Caco-2 (cell line): ENCODE measurements at places on chromosomes 6 and 20.

DNA sequence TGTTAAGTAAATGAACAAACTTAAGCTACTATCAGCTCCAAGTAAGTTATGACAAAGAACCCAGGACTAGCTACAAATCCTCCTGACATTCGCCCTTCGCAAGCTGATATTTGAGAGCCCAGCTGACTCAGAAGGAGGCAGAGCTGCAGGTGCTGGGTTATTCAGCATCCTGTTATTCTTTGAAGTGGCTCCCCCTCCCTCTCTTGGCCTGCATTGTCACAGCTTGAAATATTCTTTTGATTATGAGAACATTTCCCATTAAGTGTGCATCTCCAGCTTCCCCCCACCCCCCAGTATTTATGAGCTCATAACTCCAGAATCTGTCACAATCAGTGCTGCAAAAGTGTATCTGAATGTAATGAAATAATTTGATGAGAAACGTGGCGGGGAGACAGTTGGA lies 78.8 kb upstream of the RALY start:
- DNase-seq, result no peak

DNA sequence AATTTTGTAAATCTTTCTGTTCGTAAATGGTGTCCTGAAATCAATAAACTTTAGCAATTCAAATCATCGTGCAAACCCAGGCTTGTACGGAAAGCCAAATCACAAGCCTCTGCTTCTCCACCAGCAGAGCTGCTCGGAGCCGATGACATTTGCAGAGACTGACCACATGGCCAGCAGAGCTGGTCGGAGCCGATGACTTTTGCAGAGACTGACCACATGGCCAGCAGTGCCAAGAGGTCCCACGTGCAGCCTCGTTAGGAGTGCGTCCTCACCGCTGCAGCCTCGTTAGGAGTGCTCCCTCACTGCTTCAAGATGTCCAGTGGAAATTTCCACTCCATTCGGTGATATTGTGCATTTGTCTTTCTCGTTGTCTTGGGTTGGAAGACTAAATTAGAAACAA lies 28.5 kb downstream of the SMOC2 start:
- no peak for DNase-seq

DNA sequence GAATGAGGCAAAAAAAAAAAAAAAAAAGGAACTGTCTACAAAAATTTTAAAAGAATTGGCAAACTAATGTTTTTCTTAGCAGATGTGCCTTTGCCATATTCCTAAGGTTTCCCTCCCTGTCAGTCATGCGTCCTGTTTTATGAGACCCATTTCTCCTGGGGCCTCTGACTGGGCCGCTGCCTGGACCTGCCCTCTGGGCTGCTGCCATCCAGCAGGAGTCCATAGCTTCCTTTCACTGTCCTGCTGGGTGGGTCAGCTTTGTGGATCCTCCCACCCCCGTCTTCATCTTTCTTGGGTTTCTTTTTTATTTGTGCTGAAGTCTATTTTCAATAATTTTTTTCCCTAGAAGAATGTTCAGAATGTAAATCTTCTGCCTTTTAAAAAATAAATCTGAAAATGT lies 110.8 kb upstream of the SCP2D1 start:
- no peak for DNase-seq

DNA sequence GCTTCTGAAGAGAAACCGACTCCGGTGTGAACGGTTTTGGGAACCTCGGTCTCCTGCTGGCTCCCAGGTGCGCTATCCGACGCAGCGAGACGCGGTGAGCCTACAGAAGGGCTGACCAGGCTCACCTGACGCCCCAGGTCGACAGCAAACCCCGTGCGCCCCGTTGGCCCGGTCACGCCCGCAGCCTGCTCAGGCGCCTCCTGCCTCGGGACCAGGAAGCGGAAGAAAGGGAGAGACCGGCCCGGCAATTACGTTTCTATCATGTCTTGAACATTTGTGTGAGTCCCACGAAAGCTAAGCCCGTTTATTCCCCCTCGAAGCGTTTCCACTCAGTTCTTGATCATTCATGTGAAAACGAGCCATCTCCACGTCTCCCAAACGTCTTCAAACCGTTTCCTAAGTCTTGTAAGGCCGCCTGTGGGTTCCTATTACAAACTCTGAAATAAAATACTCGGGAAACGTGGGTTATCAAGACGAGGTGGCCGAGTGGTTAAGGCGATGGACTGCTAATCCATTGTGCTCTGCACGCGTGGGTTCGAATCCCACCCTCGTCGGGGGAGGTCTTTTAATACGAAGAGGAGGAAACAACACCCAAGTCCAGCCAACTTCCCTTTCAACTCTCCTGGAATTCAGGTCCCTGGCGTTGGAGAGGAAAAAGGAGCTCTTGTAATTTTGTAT lies 150.5 kb upstream of the PRSS16 start:
- peak; percentile 78 for DNase-seq

- DNase-seq, result no peak
Observed at GRCh38 chr20:35091816-35092523, 637 bp downstream of the TRPC4AP start.

- DNase-seq, result no peak
Observed at GRCh38 chr6:54813892-54814291, 32.7 kb upstream of the FAM83B start.

DNA sequence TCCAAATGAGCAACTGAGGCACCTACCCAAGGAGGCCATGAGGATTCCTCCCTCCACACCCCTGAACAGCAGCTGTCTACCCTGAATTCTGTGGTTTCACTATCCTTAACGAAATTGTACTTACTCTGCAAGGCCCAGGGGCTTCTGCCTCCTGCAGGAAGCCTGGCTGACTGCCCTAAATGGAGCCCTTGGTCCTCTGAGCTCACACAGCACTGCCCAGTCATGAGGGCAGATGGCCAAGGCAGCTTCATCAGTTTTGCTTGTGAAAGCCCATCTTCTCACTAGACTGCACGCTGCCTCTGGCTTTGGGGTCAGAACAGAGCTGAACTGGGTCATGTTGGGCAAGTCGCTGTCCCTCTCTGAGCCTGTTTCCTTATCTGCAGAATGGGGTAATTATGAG lies 26.4 kb upstream of the SIRPA start:
- DNase-seq, result no peak

GRCh38 chr6:54003316-54003715 lies 107.9 kb upstream of the MLIP start:
- DNase-seq, result peak; percentile 31

DNA sequence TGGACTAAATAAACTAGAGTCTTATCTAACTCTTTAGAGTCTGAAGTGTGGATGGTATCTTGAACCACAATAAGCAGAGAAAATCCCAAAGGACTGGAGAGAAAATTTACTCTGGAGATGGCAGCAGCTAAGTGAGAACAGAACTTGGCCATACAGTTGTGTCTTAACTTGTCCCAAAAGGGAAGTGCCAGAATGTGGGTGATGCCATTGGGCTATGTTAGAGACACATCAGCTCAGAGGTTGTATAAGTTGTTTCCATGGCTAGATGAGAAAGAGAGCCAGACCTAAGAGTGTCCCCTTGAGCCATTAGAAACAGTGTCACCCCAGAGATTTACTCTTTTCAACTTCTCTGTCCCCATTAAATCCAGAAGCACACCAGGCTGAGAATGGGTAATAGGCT lies 36.2 kb downstream of the FOXO3 start:
- no peak for DNase-seq

GRCh38 chr6:72626126-72626525 lies 4.3 kb downstream of the KCNQ5 start:
- no peak for DNase-seq

DNA sequence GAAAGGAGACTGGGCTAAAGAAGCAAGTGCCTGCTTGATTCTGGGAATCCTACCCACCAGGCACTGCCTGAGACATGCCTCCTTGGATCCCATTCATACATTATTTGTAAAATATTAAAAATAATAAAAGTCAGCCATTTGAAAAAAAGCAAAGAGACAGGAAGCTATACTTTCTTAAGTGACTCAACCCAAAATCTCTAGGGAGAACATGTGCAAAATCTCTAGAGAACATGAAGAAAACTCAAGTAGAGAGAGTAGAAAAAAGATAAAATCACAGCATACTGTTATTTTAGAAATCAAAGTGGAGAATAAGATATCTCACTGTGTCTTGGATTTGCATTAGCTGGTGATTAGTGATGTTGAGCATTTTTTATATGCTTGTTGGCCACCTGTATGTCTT lies 197.2 kb upstream of the GGTLC1 start:
- DNase-seq, result no peak

DNA sequence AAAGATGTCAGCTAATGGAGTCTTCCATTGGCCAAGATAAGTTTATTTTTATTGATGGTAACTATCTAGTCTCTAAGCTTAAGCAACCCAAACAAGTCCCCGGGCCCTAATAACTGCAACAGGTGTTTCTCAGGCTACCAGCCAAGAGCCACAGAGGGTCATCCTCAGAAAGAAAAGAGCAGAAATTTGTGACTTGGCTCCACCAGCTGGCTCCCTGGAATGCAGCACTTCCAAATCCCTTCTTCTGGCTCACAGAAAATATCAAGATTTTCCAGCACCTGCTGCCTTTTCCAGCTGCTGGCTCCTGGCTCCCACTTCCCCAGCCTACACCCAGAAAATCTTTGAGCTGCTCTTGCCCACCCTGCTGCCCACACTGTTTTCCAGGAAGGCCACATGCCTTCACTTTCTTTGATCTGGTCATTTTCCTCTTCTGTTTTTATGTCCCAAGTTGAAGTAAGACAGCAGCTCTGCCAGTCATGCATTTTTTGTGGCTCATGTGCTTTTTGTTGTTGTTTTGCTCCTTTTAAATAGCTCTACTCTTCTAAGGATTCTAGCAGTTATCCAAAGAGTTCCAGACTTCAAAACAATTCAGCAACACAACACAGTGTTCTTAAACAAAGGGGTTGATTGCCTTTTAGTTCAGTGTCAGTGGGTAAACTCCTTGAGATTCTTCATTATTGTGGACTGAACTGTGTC lies 151.0 kb upstream of the SMLR1 start:
- peak; percentile 14 for DNase-seq

DNA sequence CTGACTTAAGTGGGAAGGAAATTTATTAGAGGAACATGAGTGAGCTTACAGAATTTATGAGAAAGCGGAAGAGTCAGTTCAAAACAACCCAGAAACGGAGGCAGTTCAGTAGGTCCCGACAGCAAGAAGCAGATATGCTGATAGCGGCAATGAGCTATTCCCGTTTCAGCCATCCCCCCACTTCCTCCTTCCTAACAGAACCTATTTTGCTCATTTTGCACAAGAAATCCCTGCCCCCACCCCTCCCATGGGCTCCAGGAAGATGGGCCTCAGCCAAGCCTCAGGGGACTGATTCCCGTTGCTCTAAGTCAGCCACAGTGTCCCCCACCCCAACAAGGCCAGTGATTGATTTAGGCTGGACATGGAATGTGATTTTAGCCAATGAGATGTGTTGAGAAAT lies 157.5 kb downstream of the CEBPB start:
- no peak for DNase-seq

GRCh38 chr6:34834789-34835518 lies 43.1 kb downstream of the BLTP3A start:
- DNase-seq, result no peak

DNA sequence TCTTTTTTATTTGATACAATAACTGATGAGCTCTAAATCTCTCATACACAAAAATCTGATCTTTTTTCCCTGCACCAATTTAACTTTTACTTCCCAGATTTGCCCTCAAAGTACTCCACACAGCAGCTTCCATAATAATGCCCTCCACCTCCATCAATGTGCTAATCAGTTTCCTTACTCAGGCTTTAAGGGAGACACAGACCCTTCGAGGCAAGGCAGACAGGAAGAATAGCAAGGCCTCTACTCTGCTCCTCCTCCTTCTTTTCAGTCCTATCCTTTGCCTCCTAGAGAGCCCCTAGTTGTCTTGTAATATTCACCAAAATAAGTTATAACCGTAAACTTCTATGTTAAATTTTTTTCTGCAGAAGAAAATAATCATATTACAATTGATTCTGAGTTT lies 444.9 kb upstream of the RNF217 start:
- DNase-seq, result no peak

DNA sequence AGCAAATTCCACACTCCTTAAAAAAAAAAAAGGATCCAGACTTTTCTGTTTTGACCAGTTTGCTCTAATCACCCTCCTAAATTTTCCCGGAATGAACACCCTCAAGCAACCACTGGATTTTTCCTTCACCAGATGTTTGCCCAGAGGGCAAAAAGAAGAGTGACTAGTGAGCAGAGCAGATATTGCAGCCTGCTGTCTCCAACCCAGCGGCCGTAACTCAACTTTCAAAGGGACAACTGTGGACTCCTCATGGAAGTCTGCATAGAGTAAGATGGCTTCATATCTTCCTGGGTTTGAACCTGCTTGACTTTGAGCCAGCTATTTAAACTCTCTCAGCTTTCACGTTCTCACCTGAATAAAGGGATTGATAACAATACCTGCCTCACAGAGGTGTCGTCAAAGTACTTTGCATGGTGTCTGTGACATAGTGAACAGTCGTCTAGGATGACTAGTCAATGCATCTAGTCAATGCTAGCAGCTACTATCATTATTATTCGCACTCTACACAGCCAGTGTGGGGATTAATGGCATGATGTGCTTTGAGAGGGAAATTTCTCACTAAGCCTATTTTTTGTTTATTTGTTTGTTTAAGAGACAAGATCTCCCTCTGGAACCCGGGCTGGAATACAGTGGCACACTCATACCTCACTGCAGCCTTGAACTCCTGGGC lies 92.2 kb upstream of the HIVEP1 start:
- no peak for DNase-seq

GRCh38 chr6:16271428-16271827 lies 33.0 kb downstream of the GMPR start:
- no peak for DNase-seq

DNA sequence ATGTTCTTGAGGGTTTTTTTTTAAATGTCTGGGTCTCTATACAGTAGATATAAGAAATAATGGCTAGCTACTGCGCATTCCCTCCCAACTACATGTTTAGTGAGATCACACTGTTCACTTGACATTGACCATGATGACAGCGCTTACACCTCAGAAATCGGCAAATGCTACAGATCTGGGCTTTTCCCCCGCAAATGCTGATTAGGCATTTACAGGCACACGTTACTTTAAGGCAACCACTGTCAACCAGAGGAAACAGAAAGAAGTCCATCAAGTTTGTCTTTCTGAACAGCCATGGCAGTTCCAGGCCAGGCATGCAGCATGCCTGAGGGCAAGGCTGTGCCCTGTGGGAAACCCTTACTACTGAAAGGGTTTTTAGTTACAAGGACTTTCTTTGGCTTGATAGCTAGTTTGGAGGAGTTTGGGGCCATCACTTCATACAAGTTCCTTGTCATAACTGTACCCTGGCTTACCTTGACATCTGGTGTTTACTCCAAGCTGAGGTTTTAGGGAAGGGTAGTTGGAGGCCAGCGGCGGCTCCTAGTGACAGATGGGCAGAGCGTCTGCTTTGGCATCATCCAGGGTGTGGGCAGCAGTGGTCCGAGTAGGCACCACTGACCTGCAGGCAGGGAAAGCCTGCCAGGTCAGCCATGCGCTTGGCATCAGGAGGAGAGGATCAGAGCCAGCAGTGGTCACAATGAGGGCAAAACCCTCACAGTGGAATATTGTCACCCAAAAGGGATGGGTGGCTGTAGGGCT lies 43.0 kb downstream of the CFAP61 start:
- no peak for DNase-seq
